ENCODE measurements at places on chromosomes 7 and 10. TPM values are rescaled to one million over a fixed set of nuclear protein-coding genes. Genes with fewer than 3 reads are reported as not detected.

The C10orf53 gene
- polyA plus RNA-seq: not detected

The PTF1A gene
- not detected for polyA plus RNA-seq

The AFAP1L2 gene
- polyA plus RNA-seq: 2.9 TPM

The TEX36 gene
- polyA plus RNA-seq: not detected

The FZD8 gene
- not detected for polyA plus RNA-seq

The ELFN1 gene
- 0.20 TPM for polyA plus RNA-seq

The ITGB8 gene
- not detected for polyA plus RNA-seq

The PTPRZ1 gene
- not detected for polyA plus RNA-seq

The FAM20C gene
- not detected for polyA plus RNA-seq

The COL1A2 gene
- polyA plus RNA-seq: not detected

The SEMA3D gene
- not detected for polyA plus RNA-seq

The PRF1 gene
- polyA plus RNA-seq: 762 TPM

The DLX5 gene
- not detected for polyA plus RNA-seq

The OGDH gene
- polyA plus RNA-seq: 58.3 TPM

The EPDR1 gene
- polyA plus RNA-seq: 3.0 TPM

The ATG9B gene
- polyA plus RNA-seq: 15.4 TPM

The TDRD1 gene
- 0.14 TPM for polyA plus RNA-seq

The PRKAG2 gene
- polyA plus RNA-seq: 31.4 TPM

The FXYD4 gene
- polyA plus RNA-seq: not detected

The CYP26C1 gene
- polyA plus RNA-seq: not detected

The AKR1D1 gene
- polyA plus RNA-seq: not detected

The MYL10 gene
- polyA plus RNA-seq: not detected

The ADGRA1 gene
- polyA plus RNA-seq: not detected

The KMT2C gene
- polyA plus RNA-seq: 18.7 TPM

The GFRA1 gene
- not detected for polyA plus RNA-seq

The LRRC4 gene
- not detected for polyA plus RNA-seq

The CALU gene
- polyA plus RNA-seq: 28.8 TPM

The ANKRD1 gene
- not detected for polyA plus RNA-seq

The DENND10 gene
- polyA plus RNA-seq: 51.0 TPM

The NKX1-2 gene
- polyA plus RNA-seq: not detected

The GARIN1A gene
- polyA plus RNA-seq: 0.37 TPM

The TCERG1L gene
- 0.07 TPM for polyA plus RNA-seq

The ZNF467 gene
- 1.3 TPM for polyA plus RNA-seq

The LRRD1 gene
- polyA plus RNA-seq: not detected

The PNLIPRP2 gene
- not detected for polyA plus RNA-seq

The LIPF gene
- polyA plus RNA-seq: not detected

The AASS gene
- 2.1 TPM for polyA plus RNA-seq

The ACBD7 gene
- not detected for polyA plus RNA-seq

The OR9A2 gene
- not detected for polyA plus RNA-seq

The NEUROD6 gene
- polyA plus RNA-seq: not detected

The C7orf33 gene
- not detected for polyA plus RNA-seq

The C10orf62 gene
- polyA plus RNA-seq: not detected

The MSS51 gene
- 0.14 TPM for polyA plus RNA-seq

The PRLHR gene
- not detected for polyA plus RNA-seq

The MRC1 gene
- polyA plus RNA-seq: not detected

The HSPA12A gene
- not detected for polyA plus RNA-seq

The IKZF1 gene
- polyA plus RNA-seq: 238 TPM

The SFTPA1 gene
- polyA plus RNA-seq: not detected

The CCDC146 gene
- 5.6 TPM for polyA plus RNA-seq

The TRIL gene
- not detected for polyA plus RNA-seq

The OR6V1 gene
- polyA plus RNA-seq: not detected
